ENCODE measurements at places on chromosomes 6 and 20. TPM values are rescaled to one million over a fixed set of nuclear protein-coding genes. Genes with fewer than 3 reads are reported as not detected.

GRCh38 chr20:49647550-49647949 is 66.1 kb downstream of the B4GALT5 start:
- H3K36me3 ChIP-seq: peaks cover 29% of the 10 kb centered on the region
- no peaks in the 10 kb centered on the region for H3K4me1 ChIP-seq
- no peaks in the 10 kb centered on the region for H3K27me3 ChIP-seq
- no peak overlapping the region for H3K27ac ChIP-seq

DNA sequence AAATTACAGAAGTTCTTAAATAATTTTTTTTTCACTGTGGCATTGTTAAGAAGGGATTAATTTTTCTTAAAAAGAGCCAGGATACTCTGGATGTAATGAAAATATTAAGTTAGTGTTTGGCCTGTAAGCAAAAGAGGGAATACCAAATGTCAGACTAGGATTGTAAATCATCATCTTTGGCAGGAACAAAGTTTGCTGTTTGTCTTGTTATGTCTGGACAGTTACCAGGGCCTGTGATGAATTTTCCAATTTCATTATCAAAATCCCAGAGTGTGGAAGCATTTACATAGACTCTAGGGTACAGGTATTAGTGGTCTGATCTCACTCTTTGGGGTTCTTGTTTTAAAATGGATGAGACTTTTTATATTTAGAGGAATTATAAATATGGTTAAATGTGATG is 26.1 kb downstream of the CEP57L1 start:
- no peak overlapping the region for H3K4me3 ChIP-seq
- peaks cover 3% of the 10 kb centered on the region for H3K36me3 ChIP-seq
- H3K4me1 ChIP-seq: peaks cover 32% of the 10 kb centered on the region
- no peak overlapping the region for H3K27ac ChIP-seq
- no peaks in the 10 kb centered on the region for H3K27me3 ChIP-seq

- no peak overlapping the region for H3K27ac ChIP-seq
- H3K27me3 ChIP-seq: no peaks in the 10 kb centered on the region
- H3K4me1 ChIP-seq: no peaks in the 10 kb centered on the region
Observed at GRCh38 chr6:102417368-102417998, 1024.0 kb downstream of the GRIK2 start.

DNA sequence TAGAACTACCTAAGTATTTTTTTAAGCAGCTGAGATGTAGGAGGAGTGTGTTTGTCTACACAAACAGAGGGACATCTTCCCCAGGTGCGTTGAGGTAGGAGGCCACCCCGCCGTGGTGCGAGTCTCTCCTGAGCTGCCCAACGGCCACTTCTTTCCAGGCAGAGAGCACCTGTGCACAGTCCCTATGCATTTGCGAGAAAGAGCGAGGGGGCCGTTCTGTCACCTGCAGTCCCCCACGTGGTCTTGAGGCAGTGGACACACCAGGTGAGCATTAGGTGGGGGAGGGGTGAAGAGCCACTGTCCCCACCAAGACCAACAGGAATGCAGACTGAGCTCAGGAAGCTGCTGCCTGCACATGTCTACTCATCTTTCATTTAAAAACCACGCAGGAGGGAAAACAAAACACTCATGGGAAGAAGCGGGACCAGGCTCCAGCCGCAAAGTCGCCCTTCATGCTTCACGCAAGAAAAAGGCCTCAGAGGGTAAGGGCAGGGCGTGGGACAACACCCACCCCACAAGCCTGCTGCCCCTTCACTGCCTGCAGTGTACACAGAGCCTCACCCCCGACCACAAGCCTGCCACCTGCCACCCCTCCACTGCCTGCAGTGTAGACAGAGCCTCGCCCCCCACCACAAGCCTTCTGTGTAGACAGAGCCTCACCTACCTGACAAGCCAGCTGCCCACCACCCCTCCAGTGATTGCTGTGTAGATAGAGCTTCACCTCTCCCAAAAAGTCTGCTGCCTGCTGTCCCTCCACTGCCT is 142.0 kb downstream of the DLL1 start:
- no peak overlapping the region for H3K27ac ChIP-seq
- no peak overlapping the region for H3K4me3 ChIP-seq
- peaks cover 27% of the 10 kb centered on the region for H3K27me3 ChIP-seq
- H3K4me1 ChIP-seq: peaks cover 29% of the 10 kb centered on the region
- no peaks in the 10 kb centered on the region for H3K36me3 ChIP-seq

The ATXN1 gene
- 35.1 TPM for total RNA-seq

- H3K4me3 ChIP-seq: no peak overlapping the region
- H3K27me3 ChIP-seq: no peaks in the 10 kb centered on the region
Observed at GRCh38 chr20:8647961-8648441, 420.9 kb upstream of the PLCB4 start.

The CRISP2 gene
- 0.48 TPM for total RNA-seq

DNA sequence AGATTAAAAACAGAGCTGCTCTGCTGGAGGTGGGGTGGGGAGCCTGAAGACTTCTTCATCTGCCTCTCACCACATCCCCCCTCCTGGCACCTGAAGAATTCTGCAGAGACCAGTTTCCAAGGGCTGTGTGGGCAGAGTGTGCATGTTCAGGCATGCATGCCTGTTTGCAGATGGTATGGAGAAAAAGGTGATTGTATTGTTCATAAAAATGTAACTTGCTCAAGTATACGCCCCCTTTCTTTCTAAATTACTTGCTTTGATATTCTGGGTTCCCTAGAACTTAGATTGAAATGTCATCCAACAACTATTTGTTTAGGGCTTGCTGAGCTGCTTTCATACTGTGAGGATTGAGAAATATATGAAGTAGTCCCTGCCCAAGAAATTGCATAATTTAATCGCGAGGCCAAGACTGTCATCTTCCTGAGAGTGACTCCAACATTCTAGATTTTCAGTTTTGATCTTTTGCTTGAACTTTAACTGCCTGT is 83.6 kb downstream of the LCA5 start:
- H3K27ac ChIP-seq: peak overlapping the region; percentile 86
- H3K36me3 ChIP-seq: no peaks in the 10 kb centered on the region
- H3K27me3 ChIP-seq: no peaks in the 10 kb centered on the region
- DNase-seq: no peak

The WFDC12 gene
- not detected for total RNA-seq

The SLC22A7 gene
- 0.12 TPM for total RNA-seq

The SYNJ2 gene
- total RNA-seq: 17.0 TPM

DNA sequence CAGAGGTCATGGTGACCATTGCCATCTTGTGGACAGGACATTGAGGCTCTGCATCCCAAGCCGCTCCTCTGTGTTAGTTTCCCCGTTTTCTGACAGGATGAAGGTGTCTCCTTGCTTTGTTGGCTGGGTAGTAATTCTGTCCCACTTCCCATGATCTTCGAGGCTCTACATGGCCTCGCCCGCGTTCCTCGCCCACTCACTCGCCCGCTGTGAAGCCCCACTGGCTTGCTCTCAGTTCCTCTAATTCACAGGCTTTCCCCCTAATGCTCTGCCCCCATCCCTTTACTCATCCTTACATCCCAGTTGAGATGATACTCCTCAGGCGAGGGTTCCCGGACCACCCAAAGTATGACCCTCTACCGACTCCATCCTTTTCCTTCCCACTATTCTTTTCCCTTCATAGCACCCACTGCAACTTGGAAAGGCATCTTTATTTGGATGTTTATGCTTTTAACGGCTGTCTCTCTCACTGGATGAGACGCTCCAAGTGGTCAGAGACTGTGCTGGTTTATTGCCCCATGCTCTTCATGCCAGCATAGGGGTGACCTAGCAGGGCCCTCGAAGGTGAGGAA is 511 bp upstream of the SLC35B2 start:
- H3K4me1 ChIP-seq: peaks cover 41% of the 10 kb centered on the region
- DNase-seq: no peak
- peak overlapping the region; percentile 92 for H3K4me3 ChIP-seq
- peak overlapping the region; percentile 94 for H3K27ac ChIP-seq
- H3K36me3 ChIP-seq: peaks cover 10% of the 10 kb centered on the region
- H3K27me3 ChIP-seq: no peaks in the 10 kb centered on the region

DNA sequence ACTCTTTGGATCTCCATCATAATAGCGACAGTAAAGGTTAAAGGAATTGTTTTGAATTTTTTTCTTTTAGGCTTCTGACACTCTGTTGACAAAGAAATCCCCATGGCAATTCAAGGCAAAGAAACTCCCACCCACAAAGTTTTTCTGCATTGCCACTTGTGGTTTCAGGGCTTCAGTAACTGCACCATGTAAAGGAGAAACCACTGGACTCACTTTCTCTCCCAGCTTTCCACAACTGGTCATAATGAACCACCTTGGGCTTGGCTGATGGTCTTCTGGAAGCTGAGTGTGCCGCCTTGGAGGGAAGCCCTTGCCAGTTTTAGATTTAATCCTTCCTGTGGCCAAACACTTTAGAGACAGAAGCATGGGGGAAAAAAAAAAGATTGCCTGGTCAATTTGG is 163.1 kb downstream of the ISM1 start:
- H3K36me3 ChIP-seq: peaks cover 26% of the 10 kb centered on the region
- no peak for DNase-seq
- H3K4me3 ChIP-seq: no peak overlapping the region
- H3K27ac ChIP-seq: no peak overlapping the region
- H3K4me1 ChIP-seq: peaks cover 10% of the 10 kb centered on the region
- H3K27me3 ChIP-seq: no peaks in the 10 kb centered on the region

DNA sequence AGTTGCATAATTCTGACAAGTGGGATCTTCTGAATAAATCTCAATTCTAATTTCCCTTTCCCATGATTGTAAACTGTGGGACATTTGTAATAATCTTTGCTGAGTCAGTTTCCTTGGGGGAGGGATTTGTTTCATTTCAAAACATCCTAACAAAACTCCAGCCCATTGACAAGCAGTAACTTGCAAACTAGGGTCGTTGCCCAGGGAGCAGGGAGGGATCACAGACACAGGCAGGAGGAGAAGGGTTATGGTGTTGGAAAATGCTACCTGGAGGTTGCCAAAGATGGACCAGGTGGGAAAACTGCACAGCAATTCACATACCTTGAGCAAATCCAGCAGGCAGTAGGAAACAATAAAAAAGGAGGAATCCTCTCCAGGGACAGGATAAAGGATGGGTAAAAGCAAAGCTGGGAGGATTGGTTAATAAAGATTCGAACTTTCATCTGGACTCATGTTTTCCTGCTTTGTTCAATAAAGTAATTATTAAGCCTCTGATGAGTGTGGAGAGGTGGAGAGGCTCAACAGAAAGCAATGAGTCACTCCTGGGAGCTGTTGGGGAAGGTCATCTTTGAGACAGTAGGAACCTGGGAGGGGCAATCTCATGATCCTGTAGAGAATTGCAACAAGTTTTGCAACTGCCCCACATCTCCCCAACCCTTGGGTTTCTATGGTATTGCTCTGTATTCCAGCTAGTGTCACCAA is 87.3 kb upstream of the AKIRIN2 start:
- peak overlapping the region; percentile 74 for H3K27ac ChIP-seq
- H3K36me3 ChIP-seq: no peaks in the 10 kb centered on the region
- H3K27me3 ChIP-seq: no peaks in the 10 kb centered on the region
- H3K4me3 ChIP-seq: peak overlapping the region; percentile 51
- no peak for DNase-seq
- H3K4me1 ChIP-seq: peaks cover 22% of the 10 kb centered on the region

GRCh38 chr6:18488004-18488403 is 100.9 kb downstream of the RNF144B start:
- no peaks in the 10 kb centered on the region for H3K36me3 ChIP-seq
- H3K4me3 ChIP-seq: no peak overlapping the region
- no peak for DNase-seq
- peak overlapping the region; percentile 0 for H3K27ac ChIP-seq
- H3K27me3 ChIP-seq: no peaks in the 10 kb centered on the region
- peaks cover 7% of the 10 kb centered on the region for H3K4me1 ChIP-seq

The XRN2 gene
- total RNA-seq: 55.9 TPM

The WFDC2 gene
- total RNA-seq: 98.9 TPM

GRCh38 chr6:99933129-99933528 is 60.9 kb downstream of the MCHR2 start:
- H3K27me3 ChIP-seq: no peaks in the 10 kb centered on the region
- H3K27ac ChIP-seq: no peak overlapping the region
- no peak overlapping the region for H3K4me3 ChIP-seq
- no peaks in the 10 kb centered on the region for H3K4me1 ChIP-seq
- no peak for DNase-seq
- no peaks in the 10 kb centered on the region for H3K36me3 ChIP-seq

DNA sequence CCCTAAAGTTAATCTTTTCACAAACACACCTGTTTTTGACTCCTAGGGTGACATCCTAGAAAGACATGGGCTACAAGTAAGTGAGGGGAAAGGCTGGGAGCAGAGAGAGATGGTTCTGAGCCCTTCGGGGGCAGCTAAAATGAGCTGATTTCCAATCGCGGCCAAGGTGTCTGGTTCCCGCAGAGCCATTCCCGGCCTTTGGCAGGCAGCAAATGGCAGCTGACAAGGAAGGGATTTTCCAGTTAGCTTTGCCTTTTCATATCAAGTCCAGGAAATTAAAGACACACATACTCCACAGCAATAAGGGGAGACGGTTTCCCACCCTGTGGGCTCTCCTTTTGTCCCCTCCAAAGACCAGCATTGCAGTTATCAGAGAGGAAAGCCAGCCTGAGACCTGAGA is 228.5 kb downstream of the ZMYND8 start:
- H3K27ac ChIP-seq: no peak overlapping the region
- H3K27me3 ChIP-seq: no peaks in the 10 kb centered on the region
- H3K4me3 ChIP-seq: no peak overlapping the region
- H3K4me1 ChIP-seq: peaks cover 23% of the 10 kb centered on the region
- no peak for DNase-seq

GRCh38 chr6:166603043-166603690 is 16.7 kb upstream of the RAMACL start:
- peaks cover 11% of the 10 kb centered on the region for H3K36me3 ChIP-seq
- no peaks in the 10 kb centered on the region for H3K27me3 ChIP-seq
- DNase-seq: no peak

DNA sequence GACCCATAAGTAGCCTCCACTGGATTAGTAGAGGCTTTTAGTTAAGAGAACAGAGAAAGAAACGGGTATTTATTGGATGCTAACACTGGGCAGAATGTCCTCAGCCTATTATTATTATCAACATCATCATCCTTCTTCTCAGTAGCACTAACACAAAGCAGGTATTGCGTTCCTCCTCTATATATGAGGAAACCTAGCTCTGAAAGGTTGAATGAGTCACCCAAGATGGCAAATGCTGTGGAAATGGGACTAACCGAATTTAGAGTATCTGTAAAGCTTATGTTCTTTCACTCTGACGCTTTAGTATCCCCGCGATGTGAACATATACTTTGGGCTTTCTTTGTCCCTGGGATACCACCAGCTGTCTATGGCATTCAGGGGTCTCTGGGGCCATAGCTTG is 77.0 kb downstream of the ADTRP start:
- no peaks in the 10 kb centered on the region for H3K36me3 ChIP-seq
- DNase-seq: no peak
- H3K27ac ChIP-seq: no peak overlapping the region
- H3K27me3 ChIP-seq: no peaks in the 10 kb centered on the region

All from type B pancreatic cell (in vitro differentiated cells).